Glomerular endothelial cell (primary cell): ENCODE measurements at places on chromosomes 1 and 21. TPM values are rescaled to one million over a fixed set of nuclear protein-coding genes. Genes with fewer than 3 reads are reported as not detected.

Gene RAD54L
- 1.3 and 4.7 TPM in 2 replicates for total RNA-seq

Gene P3H1
- 120 and 202 TPM in 2 replicates for total RNA-seq

Gene PRDM16
- total RNA-seq: 0.12 TPM in 1 of 2 replicates, not detected in the other

Gene NCMAP
- total RNA-seq: not detected in 2 replicates

Gene TFAP2E
- total RNA-seq: 0.24 TPM in 1 of 2 replicates, not detected in the other

Gene NHLH2
- total RNA-seq: not detected in 2 replicates

Gene OR2T2
- total RNA-seq: not detected in 2 replicates

Gene RNF186
- not detected in 2 replicates for total RNA-seq

Gene FCRL5
- not detected in 2 replicates for total RNA-seq

Gene PROK1
- total RNA-seq: not detected in 2 replicates

Gene FABP3
- 9.3 TPM in 1 of 2 replicates, not detected in the other for total RNA-seq

Gene LCE3D
- not detected in 2 replicates for total RNA-seq

Gene LRRC38
- 0.19 TPM in 1 of 2 replicates, not detected in the other for total RNA-seq

Gene SLC1A7
- not detected in 2 replicates for total RNA-seq

Gene AIM2
- not detected in 2 replicates for total RNA-seq

Gene TLR5
- 0.19 and 0.53 TPM in 2 replicates for total RNA-seq

Gene ERICH3
- total RNA-seq: not detected in 2 replicates

Gene FMO5
- 0.34 and 1.2 TPM in 2 replicates for total RNA-seq

Gene LAX1
- 0.12 TPM in 1 of 2 replicates, not detected in the other for total RNA-seq

Gene CELA3B
- total RNA-seq: not detected in 2 replicates

Gene ANKRD35
- 0.93 and 1.4 TPM in 2 replicates for total RNA-seq

Gene PLPPR5
- 0.05 and 0.06 TPM in 2 replicates for total RNA-seq

Gene CNN3
- total RNA-seq: 267 and 275 TPM in 2 replicates

Gene RPE65
- total RNA-seq: not detected in 2 replicates

Gene MAP1LC3C
- 0.92 TPM in 1 of 2 replicates, not detected in the other for total RNA-seq

Gene FCAMR
- total RNA-seq: not detected in 2 replicates

Gene S100A7
- total RNA-seq: not detected in 2 replicates

Gene ASCL5
- not detected in 2 replicates for total RNA-seq

Gene CCDC18
- total RNA-seq: 2.7 and 3.4 TPM in 2 replicates

Gene IL6R
- total RNA-seq: 13.9 and 16.0 TPM in 2 replicates

Gene AQP10
- total RNA-seq: not detected in 2 replicates

Gene HSD3B1
- not detected in 2 replicates for total RNA-seq
